Activated T-helper 1 cell treated with anti-CD3 and anti-CD28 coated beads, Interleukin-2, amount 50 U/mL, for 16 hours (primary cell): ENCODE measurements at places on chromosomes 6 and 20.

DNA sequence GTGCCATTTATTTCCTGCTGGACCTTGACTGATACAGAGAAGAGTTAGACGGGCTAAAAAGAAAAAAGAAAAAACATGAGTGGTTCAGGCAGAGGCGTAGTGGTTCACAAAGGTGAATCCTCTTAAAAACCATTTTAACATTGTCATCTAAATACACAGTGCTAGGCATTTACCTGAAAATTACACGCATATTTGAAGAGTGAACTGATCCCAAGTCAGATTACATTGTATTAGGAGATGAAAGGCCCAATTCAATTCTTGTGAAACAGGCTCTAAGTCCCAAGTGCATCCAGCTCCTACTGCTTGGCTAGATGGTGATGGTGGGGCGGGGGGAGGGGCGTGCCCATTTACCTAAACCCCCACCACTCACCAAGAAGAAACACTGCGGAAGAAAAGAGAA is 46.7 kb upstream of the ATXN1 start:
- DNase-seq = no peak

GRCh38 chr6:150800674-150801314 is 64.7 kb upstream of the MTHFD1L start:
- DNase-seq = no peak

- no peak for DNase-seq
Observed at GRCh38 chr20:17854307-17854903, 114.2 kb downstream of the SNX5 start.

DNA sequence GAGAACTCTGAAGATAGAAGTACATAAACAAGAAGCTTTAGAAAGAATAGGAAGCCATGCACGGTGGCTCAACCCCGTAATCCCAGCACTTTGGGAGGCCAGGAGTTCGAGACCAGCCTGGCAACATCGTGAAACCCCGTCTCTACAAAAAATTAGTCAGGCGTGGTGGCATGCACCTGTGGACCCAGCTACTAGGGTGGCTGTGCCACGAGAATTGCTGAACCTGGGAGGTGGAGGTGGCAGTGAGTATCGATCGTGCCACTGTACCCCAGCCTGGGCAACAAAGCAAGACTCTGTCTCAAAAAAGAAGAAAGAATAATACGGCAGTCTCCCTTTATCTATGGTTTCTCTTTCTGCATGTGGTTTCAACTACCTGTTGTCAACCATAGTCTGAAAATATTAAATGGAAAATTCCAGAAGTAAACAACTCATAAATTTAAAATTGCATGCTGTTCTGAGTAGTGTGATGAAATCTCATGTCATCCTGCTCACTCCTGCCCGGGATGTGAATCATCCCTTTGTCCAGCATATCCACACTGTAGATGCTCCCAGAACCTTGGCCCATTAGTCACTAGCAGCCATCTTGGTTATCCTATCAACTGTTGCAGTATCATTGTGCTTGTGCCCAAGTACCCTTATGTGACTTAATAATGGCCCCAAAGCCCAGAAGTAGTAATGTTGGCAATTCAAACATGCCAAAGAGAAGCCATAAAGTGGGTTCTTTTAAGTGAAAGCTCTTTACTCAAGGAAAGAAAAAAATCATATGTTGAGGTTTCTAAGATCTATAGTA is 22.1 kb downstream of the DEK start:
- no peak for DNase-seq
